ENCODE measurements at places on chromosomes 2 and 18.

- DNase-seq, result no peak
These were observed 44.3 kb downstream of the CACNB4 start for GRCh38 chr2:152054593-152054992.

- no peak for DNase-seq
These were observed 46.9 kb downstream of the MAL start for GRCh38 chr2:95072424-95072823.

GRCh38 chr2:241161646-241162281, 11.5 kb downstream of the PPP1R7 start:
- no peak for DNase-seq

DNA sequence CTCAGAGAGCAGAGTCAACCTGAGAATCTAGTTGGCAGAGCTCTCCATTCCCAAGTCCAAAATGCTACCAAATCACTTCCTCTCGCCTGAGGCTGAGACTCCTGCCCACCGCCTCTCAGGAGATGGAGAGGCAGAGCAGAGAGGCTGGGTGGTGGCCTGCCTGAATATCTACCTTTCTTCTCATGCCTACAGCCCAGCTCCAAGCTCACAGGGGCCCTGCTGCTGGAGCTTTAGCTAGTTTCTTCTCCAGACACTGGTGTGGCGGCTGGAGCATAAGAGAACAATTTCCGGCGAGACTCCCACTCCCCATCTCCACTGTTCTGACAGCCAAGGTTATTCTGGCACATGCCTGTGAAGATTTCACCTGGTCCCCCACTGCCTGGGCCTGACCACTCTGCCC, 8.1 kb upstream of the CYP26B1 start:
- no peak for DNase-seq
